ENCODE measurements at places on chromosomes 13 and 19.
A peak's percentile ranks its signal among the peaks of the same experiment; 100 is the strongest.

GRCh38 chr13:91540158-91540736, 141.8 kb downstream of the GPC5 start:
- H3K27ac ChIP-seq = no peak overlapping the region
- H3K27me3 ChIP-seq = no peaks in the 10 kb centered on the region
- no peaks in the 10 kb centered on the region for H3K36me3 ChIP-seq

- H3K27ac ChIP-seq = peak overlapping the region; percentile 33
- peaks cover 7% of the 10 kb centered on the region for H3K4me1 ChIP-seq
- no peaks in the 10 kb centered on the region for H3K27me3 ChIP-seq
- peaks cover under 1% of the 10 kb centered on the region for H3K36me3 ChIP-seq
- no peak overlapping the region for H3K4me3 ChIP-seq
Measured at GRCh38 chr13:50116430-50116973, 101.3 kb downstream of the KCNRG start.

- H3K4me3 ChIP-seq = no peak overlapping the region
- peaks cover 4% of the 10 kb centered on the region for H3K4me1 ChIP-seq
- no peaks in the 10 kb centered on the region for H3K27me3 ChIP-seq
- no peaks in the 10 kb centered on the region for H3K36me3 ChIP-seq
Measured at GRCh38 chr19:35208121-35208520, 20.4 kb downstream of the FAM187B start.

DNA sequence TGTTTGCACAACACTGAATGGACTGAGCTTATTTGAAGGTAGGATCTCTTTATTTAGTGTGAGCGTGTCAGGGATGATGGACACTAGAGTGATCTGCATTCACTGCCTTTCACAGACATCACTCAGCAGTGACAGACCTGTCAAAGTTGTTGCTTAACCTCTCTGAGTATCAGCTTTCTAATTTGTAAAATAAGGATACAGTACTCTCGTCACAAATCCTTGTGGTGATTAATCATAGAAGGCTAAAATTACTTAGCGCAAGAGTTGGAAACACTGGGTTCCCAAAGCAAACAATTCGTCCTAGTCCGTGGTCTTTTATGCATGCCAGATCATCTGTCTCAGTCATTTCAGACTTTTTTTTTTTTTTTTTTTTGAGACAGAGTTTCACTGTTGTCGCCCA, 16.6 kb downstream of the CARD8 start:
- no peak for DNase-seq
- H3K4me3 ChIP-seq = no peak overlapping the region
- H3K27me3 ChIP-seq = no peaks in the 10 kb centered on the region
- H3K36me3 ChIP-seq = peaks cover 15% of the 10 kb centered on the region
- H3K4me1 ChIP-seq = no peaks in the 10 kb centered on the region

GRCh38 chr13:28058866-28059613, 41.3 kb downstream of the FLT3 start:
- no peak overlapping the region for H3K4me3 ChIP-seq
- no peaks in the 10 kb centered on the region for H3K36me3 ChIP-seq
- DNase-seq = peak; percentile 2
- no peaks in the 10 kb centered on the region for H3K27me3 ChIP-seq
- H3K27ac ChIP-seq = no peak overlapping the region
- H3K4me1 ChIP-seq = no peaks in the 10 kb centered on the region

DNA sequence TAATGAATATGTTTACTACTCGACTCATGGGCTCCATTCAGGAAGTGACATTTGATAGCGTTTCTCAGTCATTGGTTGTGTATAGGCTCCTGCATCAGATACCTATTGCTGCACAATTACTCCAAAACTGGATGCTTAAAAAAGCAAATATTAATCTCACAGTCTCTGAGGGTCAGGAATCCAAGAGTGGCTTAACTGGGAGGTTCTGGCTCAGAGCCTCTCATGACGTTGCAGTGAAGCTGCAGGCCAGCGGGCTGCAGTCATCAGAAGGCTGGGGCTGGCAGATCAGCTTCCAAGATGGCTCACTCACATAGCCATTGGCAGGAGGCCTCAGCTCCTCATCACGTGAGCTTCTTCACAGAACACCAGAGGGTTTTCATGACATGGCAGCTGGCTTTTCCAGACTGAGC, 525.1 kb upstream of the NBEA start:
- no peak overlapping the region for H3K27ac ChIP-seq
- H3K4me1 ChIP-seq = no peaks in the 10 kb centered on the region
- DNase-seq = peak; percentile 88
- no peaks in the 10 kb centered on the region for H3K36me3 ChIP-seq
- H3K4me3 ChIP-seq = no peak overlapping the region

All from lung (tissue), 17 donors.